Heart right ventricle (tissue), 16 donors: ENCODE measurements at places on chromosomes 4 and X. TPM values are rescaled to one million over a fixed set of nuclear protein-coding genes. Genes with fewer than 3 reads are reported as not detected.

GRCh38 chrX:154349359-154349935 lies 25.0 kb downstream of the FLNA start:
- no peak for DNase-seq

Gene ARHGAP36
- total RNA-seq, result not detected

- no peak for DNase-seq
Observed at GRCh38 chr4:169156392-169156791, 114.4 kb downstream of the SH3RF1 start.

GRCh38 chrX:11458170-11458569 lies 165.0 kb downstream of the AMELX start:
- peak; percentile 9 for DNase-seq

Gene CORIN
- total RNA-seq, result 86.2 TPM

GRCh38 chr4:17094159-17094875 lies 195.9 kb upstream of the LDB2 start:
- no peak for DNase-seq

- DNase-seq, result no peak
Observed at GRCh38 chr4:183139058-183139750, 40.1 kb downstream of the WWC2 start.

Gene PALLD
- 1,136 TPM for total RNA-seq

DNA sequence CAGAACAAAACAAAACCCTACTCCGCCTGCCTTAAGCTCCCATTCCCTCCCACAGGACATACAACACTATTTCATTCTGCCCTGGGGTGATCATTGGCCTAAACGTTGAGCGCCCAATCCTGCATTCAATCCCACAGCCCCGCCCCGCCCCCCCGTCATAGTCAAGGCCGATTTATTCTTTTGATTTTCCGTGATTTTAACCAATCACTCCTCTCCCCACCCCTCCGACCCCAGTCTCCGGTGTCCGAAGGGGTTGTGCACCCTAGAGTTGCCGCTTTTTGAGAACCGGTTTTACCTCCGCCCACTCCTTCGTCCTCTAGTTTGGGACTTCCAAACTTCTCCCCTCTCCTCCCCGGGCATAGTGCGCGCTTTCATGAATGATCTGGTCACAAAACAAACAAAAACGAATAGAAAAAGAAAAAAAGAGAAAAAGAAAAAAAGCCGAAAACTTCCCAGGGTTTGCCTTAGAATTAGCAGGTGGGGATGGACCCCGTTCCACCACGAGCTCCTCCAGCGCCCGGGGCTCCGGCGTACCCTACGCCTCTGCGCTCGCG lies 446 bp upstream of the UBE2A start:
- DNase-seq, result peak; percentile 34

DNA sequence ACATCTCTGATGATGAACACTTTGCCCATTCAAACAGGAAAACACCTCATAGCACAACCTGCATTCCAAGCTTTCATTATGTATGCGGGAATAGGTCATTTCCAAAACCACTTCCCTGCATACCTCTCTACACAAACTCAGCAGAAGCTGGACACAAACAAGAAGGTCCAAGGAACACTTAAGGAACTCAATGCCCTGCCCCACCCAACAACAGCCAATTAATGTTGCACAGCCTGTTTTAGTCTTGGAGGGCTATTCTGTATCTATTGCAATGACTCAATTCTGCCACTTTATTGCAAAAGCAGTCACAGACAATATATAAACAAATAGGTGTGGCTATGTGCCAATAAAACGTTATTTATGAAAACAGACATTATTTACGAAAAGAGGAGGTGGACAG lies 16.7 kb downstream of the OPHN1 start:
- DNase-seq, result no peak

DNA sequence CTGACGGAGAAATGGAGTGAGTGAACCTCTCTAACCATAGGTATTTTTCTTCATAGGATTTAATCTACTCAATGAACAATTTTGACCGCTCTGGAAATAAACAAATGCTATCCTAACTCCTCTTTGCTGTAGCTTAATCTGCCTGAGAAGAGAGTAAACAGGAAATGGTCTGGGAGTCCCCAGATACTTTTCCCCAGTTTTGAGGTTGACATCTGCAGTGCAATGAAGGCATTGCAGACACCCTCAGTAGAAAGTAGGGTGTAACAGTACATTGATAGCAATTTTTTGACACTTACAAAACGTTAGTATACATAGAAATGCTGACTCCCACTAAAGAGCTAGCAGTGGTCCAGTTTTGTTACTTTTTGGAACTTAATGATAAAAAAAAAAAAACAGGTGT lies 495.9 kb upstream of the FAM241A start:
- no peak for DNase-seq
